Dorsolateral prefrontal cortex (tissue), 122 donors: ENCODE measurements at places on chromosomes 16 and 17.

- DNase-seq: no peak
These were observed 35.0 kb downstream of the STAT5A start for GRCh38 chr17:42323268-42323773.

- DNase-seq: no peak
These were observed 646.1 kb downstream of the CDH11 start for GRCh38 chr16:64475627-64476351.

- DNase-seq: peak; percentile 11
These were observed 18.7 kb upstream of the RBFOX3 start for GRCh38 chr17:79629548-79630049.

GRCh38 chr16:88798772-88799455, 4.7 kb upstream of the CDT1 start:
- no peak for DNase-seq

DNA sequence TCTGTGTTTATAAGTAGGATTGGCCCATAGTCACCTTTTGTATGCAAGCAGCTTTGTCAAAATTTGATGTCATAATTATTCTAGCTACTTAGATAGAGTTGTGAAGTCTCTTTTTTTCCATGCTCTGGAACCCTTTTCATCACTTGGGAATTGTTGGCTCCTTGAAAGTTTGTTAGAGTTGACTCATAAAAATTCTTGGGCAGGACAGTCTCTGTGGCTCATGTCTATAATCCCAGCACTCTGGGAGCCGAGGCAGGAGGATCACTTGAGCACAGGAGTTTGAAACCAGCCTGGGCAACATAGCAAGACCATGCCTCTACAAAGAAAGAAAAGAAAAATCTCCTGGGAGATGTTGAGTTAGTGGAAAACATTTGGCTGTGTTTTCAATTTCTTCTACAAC, 45.7 kb upstream of the MRC2 start:
- no peak for DNase-seq

GRCh38 chr17:63698381-63698885, 1.5 kb downstream of the LIMD2 start:
- no peak for DNase-seq

GRCh38 chr17:58587713-58588117, 73.3 kb upstream of the MTMR4 start:
- DNase-seq: peak; percentile 21

GRCh38 chr16:28267356-28267755, 25.0 kb upstream of the SBK1 start:
- DNase-seq: no peak

DNA sequence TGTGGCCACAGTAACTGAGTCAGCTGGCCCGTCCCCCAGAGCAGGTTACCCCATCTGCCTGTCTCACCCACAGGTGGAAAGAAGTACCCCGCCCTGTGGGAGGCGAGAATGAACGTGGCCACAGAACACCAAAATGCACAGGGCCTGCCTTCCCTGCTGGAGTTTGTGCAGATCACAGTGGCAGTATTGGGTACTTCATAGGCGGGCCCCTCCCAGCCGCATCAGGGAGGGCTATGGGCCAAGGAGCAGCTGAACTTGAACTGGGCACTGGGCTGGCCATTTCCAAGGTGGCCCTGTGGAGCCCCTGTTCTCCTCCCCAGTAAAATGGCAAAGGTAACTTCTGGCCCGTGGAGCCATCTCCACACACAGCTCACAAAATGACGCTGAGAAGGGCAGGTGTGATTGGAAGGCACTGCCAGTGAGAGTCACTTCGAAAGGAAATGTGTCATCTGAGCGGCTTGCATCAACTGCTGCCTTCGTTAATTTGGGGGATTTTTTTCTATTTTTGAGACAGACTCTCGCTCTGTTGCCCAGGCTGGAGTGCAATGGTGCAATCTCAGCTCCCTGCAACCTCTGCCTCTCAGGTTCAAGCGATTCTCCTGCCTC, 162.9 kb downstream of the ENGASE start:
- no peak for DNase-seq

- no peak for DNase-seq
These were observed 174.2 kb upstream of the FAM20A start for GRCh38 chr17:68775318-68775717.

GRCh38 chr17:7038025-7038862, 2.4 kb downstream of the SLC16A13 start:
- DNase-seq: no peak

- no peak for DNase-seq
These were observed 114.8 kb downstream of the GRIN2A start for GRCh38 chr16:10067406-10067805.

- no peak for DNase-seq
These were observed 176.4 kb downstream of the MSI2 start for GRCh38 chr17:57432507-57433277.

DNA sequence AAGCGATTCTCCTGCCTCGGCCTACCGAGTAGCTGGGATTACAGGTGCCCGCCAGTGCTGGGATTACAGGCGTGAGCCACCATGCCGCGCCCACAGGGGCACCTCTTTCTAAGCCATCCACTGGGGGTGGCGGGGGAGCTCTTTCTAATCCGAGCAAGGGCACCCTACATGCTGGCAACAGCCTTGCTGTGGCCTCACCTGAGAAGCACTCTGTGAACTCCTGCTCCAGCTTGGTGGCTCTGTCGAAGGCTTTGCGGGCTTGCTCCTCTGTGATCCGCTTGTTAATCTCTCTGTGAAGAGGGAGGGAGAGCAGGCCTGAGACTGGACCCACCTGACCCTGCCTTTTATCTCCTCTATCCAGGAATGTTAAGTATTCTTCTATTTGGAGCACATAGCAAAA, 11.9 kb upstream of the ASGR1 start:
- peak; percentile 35 for DNase-seq

GRCh38 chr16:4309102-4309832, 6.6 kb upstream of the GLIS2 start:
- DNase-seq: no peak

GRCh38 chr17:58121925-58122324, 26.3 kb upstream of the OR4D1 start:
- no peak for DNase-seq

GRCh38 chr17:75764711-75765421, at the start of gene GALK1:
Gene GALK1 (minus strand): TSS chr17:75765192. CDS start chr17:75765136, 56 bp downstream.
- peak; percentile 83 for DNase-seq

DNA sequence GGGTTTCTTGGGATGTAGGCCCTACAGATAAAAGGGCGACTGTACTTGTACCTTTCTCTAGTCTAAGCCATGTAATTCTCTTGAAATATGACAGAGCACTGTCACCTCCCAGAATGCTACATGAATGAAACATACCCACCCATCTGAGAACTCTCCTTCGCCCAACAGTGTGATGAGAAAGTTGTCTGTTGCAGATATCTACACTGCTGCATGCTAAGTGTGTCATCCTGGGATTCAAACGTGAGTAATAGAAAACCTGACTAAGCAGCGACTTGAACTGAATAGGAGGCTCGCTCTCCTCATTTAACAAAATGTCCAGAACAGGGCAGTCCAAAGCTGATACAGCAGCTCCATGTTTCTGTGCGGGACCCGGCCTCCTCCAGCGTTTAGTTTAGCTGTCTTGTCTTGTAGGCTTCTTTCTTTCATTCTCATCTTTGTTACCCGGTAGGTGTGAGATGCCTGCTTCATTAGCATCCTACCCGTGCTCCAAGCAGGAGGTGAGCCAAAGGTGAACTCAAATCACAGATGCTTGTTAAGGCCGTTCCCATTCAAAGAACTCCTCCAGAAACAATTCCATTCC, 211.9 kb downstream of the PRKCA start:
- no peak for DNase-seq

GRCh38 chr17:70677783-70678647, 508.7 kb downstream of the KCNJ2 start:
- DNase-seq: no peak

DNA sequence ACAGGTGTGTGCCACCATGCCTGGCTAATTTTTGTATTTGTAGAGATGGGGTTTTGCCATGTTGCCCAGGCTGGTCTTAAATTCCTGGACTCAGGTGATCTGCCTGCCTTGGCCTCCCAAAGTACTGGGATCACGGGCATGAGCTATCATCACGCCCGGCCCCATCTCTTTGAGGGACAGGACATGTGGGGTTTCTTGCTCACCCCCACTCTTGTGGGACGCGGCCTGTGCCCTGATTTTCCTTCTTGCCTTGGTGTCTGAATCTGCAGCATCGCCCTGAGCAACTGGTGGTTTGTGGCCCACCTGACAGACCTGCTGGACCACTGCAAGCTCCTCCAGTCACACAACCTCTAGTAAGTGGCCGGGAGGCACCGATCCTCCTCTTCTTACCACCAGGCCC, 25.6 kb downstream of the NUP85 start:
- DNase-seq: no peak

DNA sequence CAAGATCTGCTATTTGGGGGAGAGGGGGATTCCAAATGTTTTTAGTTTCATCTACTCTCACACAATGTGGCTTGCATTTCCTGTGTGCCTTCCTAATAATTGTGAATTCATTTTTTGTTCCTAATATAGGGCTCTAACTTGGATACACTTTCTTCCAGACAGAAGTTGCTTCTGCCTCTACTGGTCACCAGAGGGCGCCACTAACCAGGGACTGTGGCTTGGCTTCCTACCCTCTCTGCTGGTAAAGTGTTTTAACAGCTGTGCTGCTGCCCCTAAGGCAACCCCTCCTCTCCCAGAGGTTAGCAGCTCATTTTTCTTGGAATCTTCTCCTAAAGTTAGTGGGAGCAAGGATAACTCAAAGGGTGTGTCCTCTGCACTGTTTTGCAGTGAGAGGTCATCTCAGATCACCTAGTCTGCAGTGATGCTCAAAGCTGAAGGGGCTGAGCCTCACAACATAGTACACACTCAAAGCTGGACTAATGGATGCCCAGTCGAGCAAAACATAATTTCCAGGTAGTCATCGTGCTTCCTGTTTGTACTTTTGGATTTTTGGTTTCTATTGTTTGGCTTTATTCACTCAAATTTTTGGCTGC, 5.0 kb upstream of the PRSS54 start:
- DNase-seq: no peak

DNA sequence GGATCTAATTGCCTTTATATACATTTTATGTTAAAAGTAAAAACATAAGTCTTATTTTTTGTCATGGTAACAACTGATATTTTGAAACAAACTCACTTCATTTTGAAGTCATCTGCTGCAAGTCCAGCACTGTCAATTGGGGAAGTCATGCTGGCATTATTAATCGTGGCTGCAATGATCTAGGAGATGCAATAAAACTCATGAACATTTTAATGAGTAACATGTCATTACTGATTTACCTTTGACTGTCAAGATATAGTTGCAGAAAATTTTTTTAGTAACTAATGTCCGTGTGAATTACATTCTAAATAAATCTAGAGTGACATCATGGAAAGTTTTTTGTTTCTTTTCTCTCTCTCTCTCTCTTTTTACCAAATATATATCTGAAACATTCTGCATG, 17.3 kb upstream of the KRT24 start:
- DNase-seq: no peak

GRCh38 chr17:30476726-30477082, 504 bp upstream of the GOSR1 start:
- DNase-seq: no peak

DNA sequence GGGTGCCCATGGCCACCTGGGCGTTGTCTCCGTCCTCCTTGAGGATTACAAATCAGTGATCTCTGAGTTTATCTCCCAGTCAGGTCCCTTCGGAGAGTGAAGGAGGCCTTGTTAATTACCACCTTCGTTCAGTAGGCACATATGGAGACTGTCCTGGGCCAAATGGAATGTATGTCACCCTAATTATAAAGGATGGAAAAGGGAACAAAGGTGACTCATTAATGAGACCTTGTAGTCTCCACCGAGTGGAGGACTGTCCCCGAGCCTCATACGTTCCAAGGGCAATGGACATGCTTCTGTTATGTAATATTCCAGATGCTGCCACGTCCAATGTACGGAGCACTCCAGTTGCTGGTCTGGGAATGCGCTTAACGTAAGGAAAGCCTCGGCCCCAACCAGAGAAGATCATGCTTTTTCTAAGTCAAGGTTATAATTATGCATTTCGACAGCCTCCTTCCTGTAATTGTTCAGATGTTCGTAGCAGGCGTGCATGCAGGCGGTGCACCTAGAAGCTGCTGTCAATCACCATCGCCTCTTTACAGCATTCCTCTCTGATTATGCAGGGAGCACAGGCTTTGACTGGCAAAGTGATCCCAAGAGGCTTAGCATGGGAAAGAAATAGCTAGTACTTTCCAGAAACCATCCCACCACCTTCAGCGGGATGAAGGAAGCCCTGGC, 22.4 kb upstream of the SEC14L1 start:
- no peak for DNase-seq

GRCh38 chr17:61396586-61397085, 3.0 kb upstream of the TBX2 start:
- no peak for DNase-seq

- no peak for DNase-seq
These were observed 103.3 kb downstream of the CA4 start for GRCh38 chr17:60253048-60253447.

DNA sequence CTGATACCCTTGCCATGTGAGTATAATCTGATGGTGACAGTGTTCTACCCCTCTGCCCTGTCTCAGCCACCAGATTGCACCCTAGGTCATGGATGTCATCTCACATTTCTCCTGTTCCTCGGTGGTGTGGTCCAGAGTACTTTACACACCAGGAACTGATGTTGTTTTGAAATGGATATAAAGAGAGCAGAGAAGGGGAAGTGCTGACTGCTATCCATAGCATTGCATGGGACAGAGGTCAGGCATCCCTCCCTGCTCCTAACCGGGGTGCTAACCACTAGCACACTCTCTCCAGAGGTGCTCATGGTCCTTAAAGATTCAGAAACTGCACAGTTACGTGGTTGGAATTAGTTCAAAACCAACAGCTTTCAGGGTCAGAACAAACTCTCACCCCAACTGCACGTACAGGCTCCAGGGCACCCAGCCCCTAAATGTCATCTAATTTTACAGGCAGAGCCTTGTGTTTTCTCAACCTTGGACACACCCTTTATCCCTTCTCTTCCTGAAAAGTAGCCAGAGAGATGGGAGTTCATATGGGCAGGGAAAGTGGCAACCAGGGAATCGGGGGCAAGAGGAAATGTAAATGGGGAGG, 16.3 kb downstream of the TTLL6 start:
- DNase-seq: no peak
